ENCODE measurements at places on chromosomes 11 and 22. TPM values are rescaled to one million over a fixed set of nuclear protein-coding genes. Genes with fewer than 3 reads are reported as not detected.

The ZNF280A gene
- not detected for total RNA-seq

GRCh38 chr11:17840101-17840548 is 105.5 kb downstream of the KCNC1 start:
- DNase-seq = no peak

The CD3E gene
- total RNA-seq = 639 TPM

The RAPSN gene
- total RNA-seq = 0.65 TPM

DNA sequence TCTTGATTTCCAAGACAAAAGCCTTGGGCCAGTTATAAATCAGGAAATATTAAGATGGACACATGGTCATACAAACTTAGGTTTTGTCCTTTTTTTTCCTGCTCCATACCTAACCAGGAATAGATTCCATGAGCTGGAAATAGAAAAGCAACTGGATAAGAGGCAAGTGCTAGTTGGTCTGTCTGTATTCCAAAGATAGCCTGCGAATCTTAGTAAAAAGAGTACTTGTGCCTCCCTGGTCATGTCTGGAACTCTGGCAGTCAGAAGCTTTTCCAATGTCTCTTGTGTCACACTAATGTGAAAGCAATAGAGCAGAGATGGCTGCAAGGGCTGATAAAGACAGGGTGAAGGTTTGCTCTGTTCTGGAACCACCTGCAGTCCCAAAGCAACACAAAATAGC is 590.2 kb upstream of the ANO5 start:
- DNase-seq = no peak

DNA sequence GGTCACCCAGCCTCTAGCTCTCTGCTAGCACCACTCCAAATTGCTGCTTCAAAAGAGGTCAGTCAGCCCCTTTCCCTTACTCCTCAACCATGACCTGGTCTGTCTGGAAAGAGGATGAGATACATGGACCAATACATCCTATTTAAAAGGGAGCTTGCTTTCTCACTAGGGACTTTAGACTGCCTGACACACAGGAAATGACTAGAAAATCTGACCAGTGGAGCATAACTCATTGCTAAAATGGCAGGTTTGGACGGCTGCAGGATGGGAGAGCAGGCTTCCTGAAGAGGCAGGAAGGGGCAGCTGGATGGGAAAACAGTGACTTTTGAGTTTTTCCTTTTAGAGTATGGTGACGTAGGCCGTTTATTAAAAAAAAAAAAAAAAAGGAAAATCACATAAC is 25.3 kb downstream of the STIM1 start:
- DNase-seq = no peak

The PGA4 gene
- not detected for total RNA-seq

DNA sequence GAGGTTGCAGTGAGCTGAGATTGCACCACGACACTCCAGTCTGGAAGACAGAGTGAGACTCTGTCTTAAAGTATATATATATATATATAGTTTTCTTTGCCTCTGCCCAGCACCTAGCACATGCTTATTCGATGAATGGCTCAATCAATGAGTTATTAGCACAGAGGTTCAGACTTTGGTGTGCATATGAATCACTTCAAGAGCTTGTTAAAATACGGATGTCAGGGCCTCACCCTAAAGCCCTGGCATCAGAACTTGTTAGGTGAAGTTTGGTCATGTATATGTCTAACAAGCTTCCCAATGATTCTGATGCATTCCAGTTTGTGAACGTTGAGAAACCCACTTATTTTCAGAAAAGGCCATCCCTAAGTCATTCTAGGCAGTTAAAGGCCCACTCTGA is 21.8 kb upstream of the TMEM86A start:
- no peak for DNase-seq

GRCh38 chr11:70137383-70137782 is 59.3 kb downstream of the ANO1 start:
- no peak for DNase-seq

DNA sequence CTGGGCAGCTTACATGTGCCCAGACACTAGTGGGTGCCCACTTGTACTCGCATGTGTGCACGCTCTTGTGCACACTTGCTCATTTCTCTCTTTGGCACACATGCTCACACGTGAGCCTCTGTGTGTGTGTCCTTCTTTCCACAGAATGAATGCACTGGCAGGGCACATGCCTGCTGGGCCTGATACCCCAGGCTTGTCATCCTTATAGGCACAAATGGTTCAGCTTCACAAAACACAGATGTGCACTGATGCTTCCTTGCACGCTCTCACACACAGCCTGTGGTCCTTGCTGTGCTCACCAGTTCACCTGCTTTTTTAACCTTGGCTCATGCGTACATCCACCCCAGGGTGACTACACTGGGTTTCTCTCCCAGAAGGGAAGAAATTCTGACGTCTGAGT is 174.8 kb downstream of the BUD13 start:
- no peak for DNase-seq

The DEFB131B gene
- not detected for total RNA-seq

DNA sequence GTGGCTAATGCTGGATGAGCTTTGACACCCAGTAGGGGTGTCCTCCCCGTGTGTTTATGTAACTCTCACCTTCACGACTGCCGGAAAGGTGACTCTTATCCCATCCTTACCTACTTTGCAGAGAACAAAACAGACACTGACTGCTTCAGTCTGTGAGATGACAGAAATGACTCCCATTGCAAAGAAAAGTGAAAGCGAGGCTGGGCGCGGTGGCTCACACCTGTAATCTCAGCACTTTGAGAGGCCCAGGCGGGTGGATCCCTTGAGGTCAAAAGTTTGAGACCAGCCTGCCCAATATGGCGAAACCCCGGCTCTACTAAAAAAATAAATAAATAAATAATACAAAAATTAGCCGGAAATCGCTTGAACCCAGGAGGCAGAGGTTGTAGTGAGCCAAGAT is 106.4 kb upstream of the ANO1 start:
- no peak for DNase-seq

DNA sequence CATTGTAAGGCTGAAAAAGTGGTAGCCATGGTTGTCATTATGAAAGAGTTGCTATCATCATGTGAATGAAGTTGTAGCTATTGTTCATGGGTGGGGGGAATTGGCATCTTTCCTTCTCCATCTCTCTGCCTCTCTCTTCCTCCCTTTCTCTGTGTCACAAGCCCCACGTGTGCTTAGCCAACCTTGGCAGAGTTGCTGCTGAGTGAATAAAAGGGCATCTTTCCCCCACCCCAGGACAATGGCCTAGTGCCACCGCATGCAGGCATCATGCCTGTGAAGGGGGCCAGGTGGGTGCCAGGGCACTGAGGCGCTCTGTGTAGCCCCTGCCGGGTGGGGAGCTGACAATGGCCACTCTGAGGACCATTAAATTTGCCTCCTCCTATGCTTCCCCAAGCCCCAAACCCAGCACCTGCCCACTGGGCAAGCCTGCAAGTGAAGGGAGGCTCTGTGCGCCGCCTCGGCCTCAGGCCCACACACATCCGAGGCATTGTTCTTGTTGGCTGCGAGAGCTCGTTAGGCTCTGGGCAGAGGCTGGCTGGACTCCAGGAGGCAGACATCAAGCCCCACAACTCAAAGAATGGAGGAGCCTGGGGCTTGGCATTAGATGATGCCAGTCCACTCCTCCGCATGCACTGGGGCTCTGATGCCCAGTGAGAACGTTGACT is 103.9 kb downstream of the SEZ6L start:
- DNase-seq = no peak

The SCGB1A1 gene
- total RNA-seq = not detected

DNA sequence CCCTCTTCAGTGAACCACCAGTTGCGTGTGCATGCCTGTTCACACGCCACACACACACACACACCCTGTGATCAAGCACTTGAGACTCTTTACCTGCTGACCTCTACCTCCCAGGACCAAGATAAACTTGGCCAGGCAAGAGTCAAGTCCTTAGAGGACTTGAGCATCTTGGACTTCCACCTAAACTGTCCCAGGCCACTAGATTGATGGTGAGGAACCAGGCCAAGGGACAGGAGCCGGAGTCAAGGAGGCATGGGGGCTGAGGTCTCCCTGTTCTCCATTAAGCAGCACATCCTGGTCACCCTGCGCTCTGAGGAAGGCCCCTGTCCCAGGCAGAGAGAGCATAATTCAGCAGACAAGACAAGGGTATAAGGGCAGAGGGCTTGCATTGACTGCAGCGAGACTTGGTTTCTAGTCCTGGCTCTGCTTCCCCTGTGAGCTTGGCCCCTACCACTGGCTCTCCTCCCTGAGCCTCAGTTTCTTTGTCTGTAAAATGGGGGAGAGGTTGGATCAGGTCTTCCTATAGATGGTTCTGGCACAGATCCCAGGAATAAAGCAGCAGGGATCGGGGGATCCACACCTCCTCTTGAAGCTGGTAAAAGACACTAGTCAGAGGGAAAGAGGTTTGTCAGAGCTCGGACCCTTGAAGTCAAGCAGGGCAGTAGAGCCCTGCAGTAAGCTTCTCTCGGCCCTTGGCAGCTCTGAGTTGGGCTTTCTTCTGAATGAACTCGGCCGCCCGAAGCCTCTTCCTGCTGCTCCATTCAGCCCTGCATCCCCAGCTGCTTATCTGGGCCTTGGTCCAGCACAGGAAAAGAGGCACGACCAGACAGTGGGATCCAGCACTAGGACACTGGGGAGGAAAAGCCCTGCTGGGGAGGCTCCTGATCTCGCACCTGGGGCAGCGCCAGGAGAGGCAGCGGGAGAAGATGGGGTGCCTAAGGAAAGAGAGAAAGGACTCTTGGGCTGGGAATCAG is 2.0 kb downstream of the CREB3L1 start:
- no peak for DNase-seq

DNA sequence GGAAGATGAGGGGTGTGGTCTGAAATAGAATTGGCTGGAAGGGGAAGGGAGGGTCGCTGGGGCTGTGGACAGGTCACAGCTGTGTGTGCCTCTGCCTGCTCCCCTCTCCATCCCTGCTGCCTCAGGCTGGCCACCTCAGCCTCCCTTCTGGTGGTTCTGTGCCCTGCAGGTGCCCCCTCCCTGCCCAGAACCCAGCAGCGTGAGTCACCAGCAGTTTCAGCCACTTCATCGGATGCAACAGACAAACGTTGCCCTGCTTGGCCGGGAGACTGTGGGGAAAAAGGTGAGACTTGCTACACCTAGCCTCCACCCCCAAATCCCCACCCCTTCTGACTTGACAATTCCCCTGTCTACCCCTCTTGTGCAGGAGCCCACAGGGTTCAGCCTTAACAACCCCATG is 21.8 kb upstream of the LRRC10B start:
- DNase-seq = no peak

The ARHGAP42 gene
- not detected for total RNA-seq

DNA sequence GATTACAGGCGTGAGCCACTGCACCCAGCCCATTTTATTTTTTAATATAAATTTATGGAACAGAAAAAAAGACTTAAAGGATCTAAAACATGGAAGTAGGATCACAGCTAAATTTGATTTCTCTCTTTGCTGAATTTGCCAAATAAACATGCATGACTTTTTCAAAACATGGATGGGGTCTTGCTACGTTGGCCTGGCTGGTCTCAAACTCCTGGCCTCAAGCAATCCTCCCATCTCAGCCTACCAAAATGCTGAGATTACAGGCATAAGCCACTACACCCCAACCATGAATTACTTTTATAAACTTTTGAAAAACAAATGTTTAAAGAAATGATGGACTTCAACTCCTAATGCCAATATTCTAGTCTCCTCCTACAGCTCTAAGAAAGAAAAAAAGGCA is 61.2 kb downstream of the PHF21A start:
- no peak for DNase-seq

- peak; percentile 51 for DNase-seq
These were observed 7.1 kb downstream of the SLC7A4 start for GRCh38 chr22:21025266-21025665.

DNA sequence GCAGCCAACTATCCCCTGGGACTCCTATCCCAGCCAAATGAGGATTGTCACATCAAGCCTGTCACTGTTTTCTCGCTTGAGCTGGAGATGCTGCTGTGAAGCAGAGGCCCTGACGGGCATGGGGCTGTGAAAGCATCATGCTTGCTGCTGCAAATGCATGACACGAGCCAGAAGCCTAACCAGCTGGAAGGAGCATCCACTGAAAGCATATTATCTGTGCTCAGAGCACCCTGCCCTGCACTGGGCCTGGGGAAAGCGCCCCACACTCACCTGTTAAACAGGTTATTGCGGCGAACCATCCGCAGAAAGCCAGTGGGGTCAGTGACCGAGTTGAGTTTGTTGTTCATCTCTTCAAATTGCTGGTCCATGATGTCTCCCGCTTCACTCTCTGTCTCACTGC is 110.9 kb upstream of the PITPNB start:
- DNase-seq = peak; percentile 8

- no peak for DNase-seq
These were observed 491.1 kb downstream of the OPCML start for GRCh38 chr11:133041181-133041580.

- no peak for DNase-seq
These were observed 83.1 kb downstream of the SHANK2 start for GRCh38 chr11:71169313-71169712.
